DMS53 (cell line): ENCODE measurements at places on chromosomes 4 and X.

DNA sequence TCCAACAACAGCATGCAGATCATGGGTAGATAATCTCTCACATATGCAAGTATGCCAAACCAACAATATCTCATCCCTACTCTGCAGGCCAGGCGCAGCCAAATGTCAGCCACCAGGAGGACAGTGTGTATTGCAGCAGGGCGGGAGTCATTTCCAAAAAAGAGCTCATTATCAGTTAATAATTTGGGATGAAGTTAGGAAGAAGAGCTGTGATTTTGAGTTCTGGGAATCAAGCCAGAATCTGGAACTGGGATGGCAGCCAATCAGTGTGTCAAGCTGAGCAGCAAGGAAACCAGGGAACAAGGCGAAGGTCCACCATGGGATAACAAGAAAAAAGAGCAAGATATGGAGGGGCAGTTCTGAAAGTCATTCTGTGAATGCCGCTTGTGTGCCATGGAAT, 88.2 kb upstream of the CAMK2D start:
- DNase-seq: no peak

DNA sequence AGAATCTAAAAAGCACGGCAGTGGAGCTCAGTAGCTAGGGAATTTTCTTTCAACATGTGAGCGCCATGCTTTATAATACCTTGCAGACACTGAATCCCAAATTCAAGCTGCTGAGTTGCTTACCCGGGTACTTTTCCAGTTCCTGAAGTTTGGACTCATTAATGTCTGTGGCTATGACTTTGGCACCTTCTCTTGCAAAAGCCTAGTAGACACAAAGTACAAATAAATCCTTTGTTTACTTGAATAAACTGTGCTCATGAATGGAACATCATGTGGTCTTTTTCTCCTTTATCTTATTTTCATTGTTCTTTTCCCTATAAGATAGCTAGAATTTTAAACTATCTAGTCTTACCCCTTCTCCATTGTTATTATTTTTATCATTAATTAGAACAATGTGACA, 4.6 kb downstream of the BDH2 start:
- DNase-seq: no peak

GRCh38 chr4:3221996-3222395, 27.0 kb upstream of the MSANTD1 start:
- DNase-seq: no peak

DNA sequence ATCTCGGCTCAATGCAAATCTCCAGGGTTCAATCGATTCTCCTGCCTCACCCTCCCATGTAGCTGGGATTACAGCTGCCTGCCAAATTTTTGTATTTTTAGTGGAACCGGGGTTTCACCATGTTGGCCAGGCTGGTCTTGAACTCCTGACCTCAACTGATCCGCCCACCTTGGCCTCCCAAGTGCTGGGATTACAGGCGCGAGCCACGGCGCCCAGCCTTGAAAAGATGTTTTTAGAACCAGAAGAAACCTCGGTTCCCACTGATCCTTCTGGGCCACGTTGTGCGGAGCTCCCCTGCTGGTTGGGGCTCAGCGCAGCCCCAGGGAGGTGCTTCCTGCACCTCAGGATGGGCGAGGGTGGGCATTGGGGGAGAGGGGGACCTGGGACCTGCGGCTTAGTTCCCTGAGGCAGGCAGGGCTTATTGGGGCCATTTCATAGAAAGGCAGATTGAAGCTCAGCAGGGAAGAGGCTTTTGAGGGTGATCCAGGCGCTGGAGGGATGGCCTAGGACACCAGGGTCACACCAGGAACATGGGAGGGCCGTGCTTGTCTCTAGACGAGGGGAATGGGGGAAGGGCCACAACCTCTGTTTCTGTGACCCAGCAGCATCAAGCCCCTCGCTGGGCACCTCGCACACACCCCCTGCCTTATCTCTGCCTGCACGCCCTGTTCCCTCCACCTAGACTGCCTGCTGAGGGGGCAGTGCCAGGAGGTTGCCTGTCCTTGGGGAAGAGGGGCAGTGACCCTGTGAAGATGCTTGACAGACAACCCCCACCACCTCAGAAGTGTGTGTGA, 6.3 kb upstream of the ADD1 start:
- no peak for DNase-seq

- DNase-seq: no peak
Measured at GRCh38 chr4:103306870-103307375, 108.8 kb upstream of the CENPE start.

GRCh38 chr4:71857713-71858451, 74.0 kb upstream of the GC start:
- no peak for DNase-seq
